ENCODE measurements at places on chromosomes 13 and 19. TPM values are rescaled to one million over a fixed set of nuclear protein-coding genes. Genes with fewer than 3 reads are reported as not detected.

- no peak for DNase-seq
These were observed 9.2 kb downstream of the SHD start for GRCh38 chr19:4288091-4288777.

GRCh38 chr13:40651866-40652587 lies 14.4 kb downstream of the FOXO1 start:
- DNase-seq, result no peak

- no peak for DNase-seq
These were observed 216 bp downstream of the SH2D3A start for GRCh38 chr19:6767081-6767356.

DNA sequence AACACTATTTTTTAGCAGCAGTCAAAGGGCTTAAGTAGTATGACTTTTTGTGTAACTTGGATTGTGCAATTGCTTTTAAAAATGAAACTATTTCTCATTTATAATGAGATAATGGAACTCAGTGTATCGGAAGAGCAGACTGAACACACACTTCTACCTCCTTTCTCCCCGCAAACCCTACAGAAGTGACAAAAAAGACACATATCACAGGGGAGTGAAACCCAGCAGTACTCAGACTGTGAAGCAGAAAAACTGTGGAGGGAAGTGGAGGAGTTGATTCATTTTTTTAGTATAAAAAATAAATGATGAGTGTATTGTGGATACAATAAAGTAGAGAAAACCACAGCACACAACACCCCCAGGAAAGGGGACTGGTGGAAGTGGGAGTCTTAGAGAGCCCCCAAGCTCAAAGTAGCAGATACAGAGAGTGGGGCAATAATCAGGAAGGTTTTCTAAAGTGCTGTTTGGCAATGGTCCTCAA lies 9.7 kb downstream of the LPAR6 start:
- DNase-seq, result no peak

GRCh38 chr19:5081443-5082161 lies 112.7 kb downstream of the KDM4B start:
- DNase-seq, result no peak

DNA sequence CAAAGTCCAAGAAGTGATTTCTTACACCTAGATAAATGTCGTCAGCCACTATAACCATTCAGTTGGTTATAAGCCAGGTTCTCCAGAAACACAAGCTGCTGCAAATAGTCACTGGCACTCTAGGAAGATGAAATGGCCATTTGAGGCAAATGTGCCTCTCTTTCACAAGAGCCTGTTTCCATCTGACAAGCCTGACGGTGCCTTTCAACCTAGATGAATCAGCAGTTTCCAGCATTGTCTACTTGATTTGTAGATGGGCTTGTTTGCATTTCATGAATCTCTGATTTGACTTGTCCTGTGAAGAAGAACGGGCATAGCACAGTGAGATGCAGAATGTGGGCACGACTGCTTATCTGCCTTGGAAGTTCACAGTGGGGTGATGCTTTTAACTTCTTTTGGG lies 327.2 kb downstream of the LMO7 start:
- no peak for DNase-seq

- no peak for DNase-seq
These were observed 11.6 kb upstream of the CEACAM3 start for GRCh38 chr19:41784743-41785142.

GRCh38 chr19:18417250-18418028 lies 1.8 kb upstream of the SSBP4 start:
- DNase-seq, result no peak

DNA sequence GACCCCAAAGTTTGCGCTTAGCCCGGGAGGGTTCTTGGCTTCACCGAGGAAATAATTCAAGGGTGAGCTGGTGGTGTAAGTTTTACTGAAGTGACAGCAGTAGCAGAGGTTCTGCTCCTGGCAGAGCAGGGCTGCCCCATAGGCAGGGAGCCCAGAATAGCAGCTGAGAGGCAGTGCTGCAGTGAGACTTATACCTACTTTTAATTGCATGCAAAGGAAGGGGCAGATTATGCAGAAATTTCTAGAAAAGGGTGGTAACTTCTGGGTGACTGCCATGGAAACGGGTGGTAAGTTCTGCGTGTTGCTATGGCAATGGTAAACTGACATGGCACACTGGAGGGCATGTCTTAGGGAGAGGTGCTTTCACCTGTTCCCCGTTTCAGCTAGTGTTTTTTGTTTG lies 17.5 kb upstream of the CAMSAP3 start:
- no peak for DNase-seq

- no peak for DNase-seq
These were observed 30.3 kb downstream of the LYL1 start for GRCh38 chr19:13072188-13072908.

- DNase-seq, result no peak
These were observed 109.3 kb downstream of the KDM4B start for GRCh38 chr19:5078182-5078581.

GRCh38 chr19:19022380-19022961 lies 10.8 kb downstream of the SUGP2 start:
- no peak for DNase-seq

DNA sequence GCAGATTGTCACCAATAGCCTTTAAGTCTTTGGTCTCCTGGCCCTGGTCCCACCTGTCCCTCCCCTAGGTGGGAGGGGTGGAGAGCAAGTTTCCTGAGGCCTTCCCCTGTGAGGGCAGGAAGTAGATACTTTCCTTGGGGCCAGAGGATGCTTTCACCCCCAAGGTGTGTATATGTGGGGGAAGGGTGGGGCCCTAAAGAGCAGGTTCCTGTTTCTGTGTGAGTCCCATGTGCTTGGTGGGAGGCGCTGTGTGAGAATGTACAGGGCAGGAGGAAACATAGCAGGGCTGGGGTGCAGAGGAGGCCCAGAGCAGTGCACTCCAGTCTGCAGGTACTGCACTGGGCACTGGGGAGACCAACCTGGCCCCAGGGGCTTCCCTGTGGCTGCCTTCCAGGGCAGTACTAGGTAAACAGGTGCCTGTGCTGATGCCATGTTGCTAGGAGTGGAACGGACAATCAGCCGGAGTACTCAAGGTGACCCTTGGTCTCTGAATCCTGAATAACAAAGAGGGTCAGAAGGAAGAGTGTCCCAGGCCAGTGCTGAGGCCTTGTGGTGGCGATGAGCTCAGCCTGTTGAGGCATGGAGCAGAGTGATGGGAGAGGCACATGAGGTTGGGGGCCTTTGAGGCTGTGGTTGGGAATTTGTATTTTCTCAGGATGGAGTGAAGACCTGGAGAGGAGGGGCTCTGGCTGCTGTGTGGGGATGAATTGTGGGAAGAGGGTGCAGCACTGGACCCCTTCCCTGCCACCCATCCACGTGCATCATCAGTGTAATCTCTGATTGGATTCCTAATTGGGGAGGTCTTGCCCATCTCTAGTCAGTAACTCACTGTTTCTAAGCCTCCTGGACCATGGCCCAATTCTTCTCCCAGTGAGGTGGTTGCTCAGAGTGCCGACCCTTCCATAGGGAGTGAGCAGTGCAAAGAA lies 5.1 kb downstream of the EGLN2 start:
- no peak for DNase-seq

- DNase-seq, result no peak
These were observed 23.5 kb upstream of the DCLK1 start for GRCh38 chr13:36154567-36155291.

DNA sequence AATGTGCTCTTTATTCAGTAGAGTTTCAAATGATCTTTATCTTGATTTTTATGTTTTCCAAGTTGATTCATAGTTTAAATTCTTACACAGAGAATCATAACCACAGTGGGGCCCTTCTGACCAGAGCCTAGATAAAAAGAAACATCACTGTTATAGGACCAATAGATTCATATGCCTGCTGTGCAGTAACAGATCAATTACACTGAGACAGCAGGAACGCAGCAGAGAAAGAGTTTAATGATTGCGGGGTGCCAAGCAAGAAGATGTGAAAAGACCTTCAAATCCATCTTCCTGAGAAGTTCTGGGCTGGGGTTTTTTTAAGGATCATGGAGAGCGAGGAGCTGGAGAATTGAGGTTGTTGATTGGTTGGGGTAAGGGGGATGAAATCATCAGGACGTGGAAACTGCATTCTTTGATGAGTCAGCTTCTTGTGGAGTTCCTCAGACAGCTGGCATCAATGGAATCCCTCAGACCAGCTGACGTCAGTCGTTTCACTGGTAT lies 346.6 kb downstream of the TBC1D4 start:
- DNase-seq, result no peak

- no peak for DNase-seq
These were observed 34.8 kb upstream of the C1QTNF9 start for GRCh38 chr13:24274452-24275021.

- DNase-seq, result no peak
These were observed 476.2 kb downstream of the KLF12 start for GRCh38 chr13:73657821-73658540.

- no peak for DNase-seq
These were observed 14.4 kb upstream of the AKAP8 start for GRCh38 chr19:15393963-15394362.

- no peak for DNase-seq
These were observed 71.6 kb downstream of the LATS2 start for GRCh38 chr13:20989656-20990321.

- DNase-seq, result no peak
These were observed 21.0 kb downstream of the TNFSF9 start for GRCh38 chr19:6551607-6552450.

DNA sequence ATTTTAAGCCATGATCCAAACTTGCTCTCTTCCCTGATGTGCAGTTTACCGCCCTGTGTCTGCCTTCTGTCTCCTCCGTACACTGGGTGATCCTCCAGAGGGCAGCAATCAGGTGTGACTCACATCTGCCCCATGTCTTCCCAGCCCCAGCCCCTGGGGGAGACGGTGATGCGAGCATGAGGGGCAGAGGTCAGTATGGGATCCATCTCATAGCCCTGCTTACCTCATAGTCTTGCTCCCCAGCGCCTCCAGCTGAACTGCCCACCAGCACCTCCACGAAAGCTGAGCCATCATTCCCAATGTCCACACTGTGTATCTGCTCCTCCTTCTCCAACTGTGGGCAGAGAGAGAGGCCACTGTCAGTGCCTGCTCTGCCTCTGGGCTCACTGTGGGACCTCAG lies 14.6 kb downstream of the XRCC1 start:
- no peak for DNase-seq

GRIN2D gene
- total RNA-seq, result 0.19 TPM

CAPS gene
- total RNA-seq, result 2.3 TPM

FAM83E gene
- total RNA-seq, result not detected

SRRM5 gene
- not detected for total RNA-seq

TMPRSS9 gene
- not detected for total RNA-seq

KCNJ14 gene
- total RNA-seq, result 0.63 TPM

C19orf81 gene
- total RNA-seq, result not detected

HRC gene
- total RNA-seq, result 0.82 TPM
